ENCODE measurements at places on chromosomes 2 and 18.

DNA sequence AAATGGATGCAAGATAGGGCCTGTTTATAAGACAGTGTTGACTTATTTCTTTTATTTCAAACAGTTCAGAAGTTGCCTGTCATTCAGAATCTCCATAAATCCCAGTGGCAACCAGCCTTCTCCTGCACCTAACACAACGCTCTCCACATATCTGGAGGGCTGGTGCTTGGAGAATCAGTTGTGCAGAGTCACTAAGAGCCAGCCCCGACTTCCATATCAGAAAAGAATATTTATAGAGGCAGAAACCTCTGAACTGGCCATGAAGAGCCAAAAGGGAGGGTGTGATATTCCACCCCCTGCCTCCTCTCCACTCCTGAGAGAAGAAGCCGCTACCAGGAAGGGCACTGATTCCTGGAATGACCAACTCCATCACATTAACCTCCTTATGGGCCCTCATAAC lies 34.0 kb upstream of the B4GALT6 start:
- no peak for DNase-seq

GRCh38 chr2:56502616-56503015 lies 318.8 kb downstream of the CCDC85A start:
- DNase-seq: no peak

- no peak for DNase-seq
Measured at GRCh38 chr2:200728630-200729029, 83.1 kb upstream of the BZW1 start.

- DNase-seq: no peak
Measured at GRCh38 chr2:167880415-167880814, 367.0 kb downstream of the STK39 start.

DNA sequence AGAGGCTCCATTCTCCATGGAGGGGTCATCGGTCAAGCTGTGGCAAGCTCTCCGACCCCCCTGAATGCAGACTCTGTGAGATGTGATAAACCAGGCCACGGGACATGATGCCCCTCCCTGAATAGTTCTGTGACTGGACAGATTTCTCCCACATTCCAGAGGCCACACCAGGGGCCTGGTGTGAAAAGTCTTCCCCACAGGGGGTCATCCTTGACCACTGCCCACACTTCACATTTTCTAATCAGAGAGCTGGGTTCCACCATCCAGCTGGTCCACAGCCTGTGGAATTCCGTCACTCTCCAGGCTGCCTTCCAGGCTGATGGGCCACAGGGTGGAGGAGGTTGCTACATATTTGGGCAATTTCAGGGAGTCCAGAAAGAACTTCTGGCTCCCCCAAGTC lies 51.3 kb upstream of the CYRIA start:
- no peak for DNase-seq

GRCh38 chr18:58230438-58231179 lies 186.6 kb downstream of the NEDD4L start:
- no peak for DNase-seq
